ENCODE measurements at places on chromosomes 12 and 14.

DNA sequence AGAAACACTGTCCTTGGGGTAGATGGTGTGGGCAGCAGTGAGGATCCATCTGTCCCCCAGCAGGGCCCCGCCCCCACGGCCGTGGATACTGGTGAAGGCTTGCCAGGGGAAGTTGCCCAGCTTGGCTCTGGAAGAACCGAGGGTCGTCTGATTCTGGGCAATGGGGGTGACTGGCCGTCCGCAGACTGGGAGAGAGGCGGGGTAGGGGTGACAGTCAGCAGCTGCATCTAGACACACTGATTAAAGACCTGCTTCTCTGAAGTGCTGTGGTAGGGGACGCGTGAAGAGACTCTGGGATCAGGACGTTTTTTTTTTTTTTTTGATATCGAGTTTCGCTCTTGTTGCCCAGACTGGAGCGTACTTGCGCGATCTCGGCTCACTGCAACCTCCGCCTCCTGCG, 4.7 kb upstream of the C1R start:
- no peak for DNase-seq

- DNase-seq, result no peak
Measured at GRCh38 chr14:100410056-100410565, 87.0 kb downstream of the SLC25A47 start.

DNA sequence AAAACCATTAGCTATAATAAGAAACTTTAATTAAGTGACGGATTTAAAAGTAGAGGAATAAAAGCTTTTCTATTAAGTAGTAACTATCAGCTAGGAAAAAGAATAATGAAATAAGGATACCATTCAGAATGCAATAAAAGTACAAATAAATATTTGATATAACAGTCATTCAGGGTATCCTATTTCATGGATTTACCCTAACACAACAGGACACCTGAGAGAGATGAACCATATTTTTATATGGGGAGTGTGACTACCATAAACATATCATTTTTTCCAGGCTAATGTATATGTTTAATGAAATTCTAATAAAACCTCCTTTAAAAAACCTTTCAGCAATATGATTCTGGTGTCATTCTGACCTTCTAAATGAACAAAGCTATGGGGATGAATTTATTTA, 393.8 kb downstream of the SNAPC1 start:
- DNase-seq, result no peak

DNA sequence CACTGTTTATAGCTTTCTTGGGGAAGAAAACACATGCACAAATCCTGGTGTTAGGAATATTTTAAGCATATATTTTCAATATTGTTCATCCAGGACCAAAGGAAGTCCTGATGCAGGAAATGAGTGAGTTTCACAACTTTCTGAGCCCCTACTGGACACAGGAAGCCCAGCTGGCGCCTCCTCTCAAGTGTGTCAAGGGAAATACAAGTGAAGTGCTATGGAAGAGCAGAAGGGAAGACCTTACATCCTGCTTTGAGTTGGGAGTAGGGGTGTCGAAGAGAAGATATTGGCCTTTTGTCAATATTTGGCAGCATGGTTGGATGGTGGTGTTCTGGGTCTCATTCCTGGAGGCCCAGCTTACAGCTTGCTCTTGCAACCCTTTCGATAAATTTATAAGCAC, 66.1 kb upstream of the ZDHHC17 start:
- DNase-seq, result no peak

- no peak for DNase-seq
Measured at GRCh38 chr12:531951-532585, 72.3 kb downstream of the B4GALNT3 start.

DNA sequence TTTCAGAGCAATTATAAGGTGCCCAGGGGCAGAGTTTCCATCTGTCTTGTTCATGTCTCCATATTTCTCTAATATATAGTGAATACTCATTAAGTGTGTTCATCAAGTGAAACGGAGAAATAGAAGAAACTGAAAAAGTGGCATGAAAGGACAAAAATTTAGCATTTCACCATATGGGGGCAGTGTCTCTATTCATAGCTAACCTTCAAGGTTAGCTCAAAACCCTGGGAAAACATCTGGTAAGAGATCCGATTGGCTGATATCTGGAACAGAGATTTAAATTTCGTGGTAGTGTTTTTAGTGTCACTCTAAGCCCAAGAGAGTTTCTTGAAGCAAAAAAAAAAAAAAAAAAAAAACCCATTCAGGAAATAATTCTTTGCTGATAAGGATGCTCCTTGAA, 367.5 kb downstream of the DAD1 start:
- DNase-seq, result no peak

GRCh38 chr12:121592320-121592719, 11.5 kb upstream of the KDM2B start:
- no peak for DNase-seq

Data from T follicular helper cell (primary cell).